ENCODE measurements at places on chromosomes 4 and X. TPM values are rescaled to one million over a fixed set of nuclear protein-coding genes. Genes with fewer than 3 reads are reported as not detected.

Gene CT45A7
- not detected for total RNA-seq

GRCh38 chr4:7761720-7762119 is 177.9 kb downstream of the AFAP1 start:
- no peak for DNase-seq

- no peak for DNase-seq
These were observed at the start of gene GATA1 for GRCh38 chrX:48786341-48786800. TSS of gene GATA1 (plus strand) at chrX:48786590. CDS start at chrX:48791110, 4,520 bp downstream.

DNA sequence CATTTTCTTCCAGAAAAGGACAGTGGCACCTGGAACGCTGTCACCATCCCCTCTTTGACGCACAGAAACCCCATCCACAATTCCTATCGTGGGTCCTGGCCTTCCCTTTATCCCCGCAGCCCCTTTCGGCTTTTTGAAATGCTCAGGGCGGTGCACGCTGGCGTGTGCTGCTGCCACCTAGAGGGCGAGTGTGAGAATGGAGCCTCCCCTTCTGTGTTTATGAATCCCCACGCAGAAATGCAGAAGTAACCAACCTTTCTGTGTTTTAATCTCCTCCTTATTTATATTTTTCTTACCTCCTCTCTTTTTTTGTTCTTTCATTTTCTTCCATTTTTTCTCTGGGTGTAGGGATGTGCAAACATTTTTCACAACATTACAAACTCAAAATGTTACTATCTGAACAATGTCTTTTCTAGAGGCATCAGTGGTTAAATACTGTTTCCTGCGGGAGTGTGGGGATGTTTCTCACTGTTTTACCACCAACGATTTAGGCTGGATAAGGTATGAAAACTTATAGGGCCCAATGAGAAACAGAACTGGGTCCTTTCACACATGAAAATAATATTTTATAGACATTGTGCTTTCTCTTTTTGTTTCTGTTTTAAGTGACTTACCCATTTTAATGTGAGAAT is 50.0 kb downstream of the TMA16 start:
- no peak for DNase-seq

GRCh38 chr4:97216046-97216445 is 927.2 kb downstream of the STPG2 start:
- no peak for DNase-seq

DNA sequence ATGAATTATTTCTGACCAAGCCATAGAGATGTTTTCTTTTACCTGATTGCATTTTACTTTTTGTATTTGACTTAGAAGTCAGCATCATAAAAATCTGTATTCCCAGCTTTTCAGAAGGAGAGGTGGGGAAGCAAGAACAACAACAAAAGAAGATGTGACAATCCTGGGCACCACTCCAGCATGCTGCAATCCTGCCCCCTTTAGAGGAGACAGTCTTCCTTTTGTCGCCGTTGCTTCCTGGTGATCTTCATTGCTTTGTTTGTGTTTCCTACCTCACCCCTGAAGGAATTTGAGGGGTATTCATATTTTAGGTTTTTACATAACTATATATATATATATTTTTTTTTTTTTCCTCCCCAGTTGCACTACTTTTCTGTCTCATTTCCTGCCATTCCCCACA is 3.7 kb downstream of the QRFPR start:
- DNase-seq, result no peak

- DNase-seq, result no peak
These were observed 18.2 kb downstream of the MRFAP1 start for GRCh38 chr4:6658597-6659075.

Measured in esophagus squamous epithelium (tissue), 5 donors.